ENCODE measurements at places on chromosomes 7 and 10.
A peak's percentile ranks its signal among the peaks of the same experiment; 100 is the strongest.

DNA sequence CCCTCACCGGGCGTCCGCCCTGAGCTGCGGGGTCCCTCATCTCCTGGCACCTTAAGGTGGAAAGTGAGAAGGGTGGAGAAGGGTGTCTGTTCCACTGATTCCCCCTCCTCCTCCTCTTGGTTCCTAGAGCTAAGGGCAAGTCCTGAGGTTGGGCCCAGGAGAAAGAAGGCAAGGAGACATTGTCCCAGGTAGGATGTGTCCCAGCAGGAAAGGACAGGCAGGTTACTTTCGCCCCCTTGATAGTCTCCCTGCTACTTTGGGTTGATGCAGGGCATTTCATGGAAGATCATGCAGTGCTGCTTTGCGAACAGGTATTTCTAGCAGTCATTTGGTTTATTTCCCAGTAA is 582 bp downstream of the STEAP2 start:
- H3K27ac ChIP-seq, result peak overlapping the region; percentile 98
- peak overlapping the region; percentile 88 for H3K4me3 ChIP-seq

DNA sequence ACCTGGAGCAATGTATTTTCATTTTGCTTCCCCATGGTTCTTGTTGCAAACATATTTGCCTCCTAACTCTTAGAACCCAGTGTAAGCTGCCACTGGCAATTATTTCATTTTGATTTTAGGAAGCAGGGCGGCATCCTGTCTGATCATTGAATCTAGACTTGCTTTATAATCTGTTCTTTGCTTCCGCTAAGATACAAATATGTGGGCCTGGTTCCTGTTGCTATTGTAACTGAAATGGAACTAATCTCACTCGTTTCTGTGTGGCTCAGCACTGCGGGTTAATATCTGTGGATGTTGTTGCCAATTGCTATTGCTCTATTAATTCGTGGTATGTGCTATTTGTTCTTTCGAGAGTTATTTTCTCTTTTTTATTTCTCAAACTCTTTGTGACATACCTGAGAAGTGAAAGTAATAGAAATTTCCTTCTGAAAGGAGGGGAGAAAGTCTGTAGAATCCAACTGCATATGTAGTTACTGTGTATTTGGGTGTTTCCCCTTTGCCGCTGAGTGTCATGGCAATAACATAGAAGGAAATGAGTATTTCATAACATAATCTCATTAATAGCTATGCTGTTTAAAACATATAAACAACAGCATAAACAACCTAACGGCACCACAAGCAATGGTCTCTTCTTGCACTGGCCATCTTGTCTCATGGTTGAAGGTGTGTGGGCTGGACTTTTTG is 62.4 kb downstream of the FZD1 start:
- peaks cover 57% of the 10 kb centered on the region for H3K4me1 ChIP-seq
- no peaks in the 10 kb centered on the region for H3K36me3 ChIP-seq
- no peaks in the 10 kb centered on the region for H3K27me3 ChIP-seq
- H3K27ac ChIP-seq, result peak overlapping the region; percentile 93

- DNase-seq, result no peak
- H3K36me3 ChIP-seq, result no peaks in the 10 kb centered on the region
- H3K27ac ChIP-seq, result no peak overlapping the region
- H3K4me3 ChIP-seq, result no peak overlapping the region
Measured at GRCh38 chr7:134742688-134743350, 36.6 kb upstream of the CALD1 start.

GRCh38 chr10:112552593-112553110 is 105.6 kb downstream of the VTI1A start:
- DNase-seq, result no peak
- no peaks in the 10 kb centered on the region for H3K36me3 ChIP-seq
- no peak overlapping the region for H3K4me3 ChIP-seq
- H3K27me3 ChIP-seq, result no peaks in the 10 kb centered on the region
- no peak overlapping the region for H3K27ac ChIP-seq

DNA sequence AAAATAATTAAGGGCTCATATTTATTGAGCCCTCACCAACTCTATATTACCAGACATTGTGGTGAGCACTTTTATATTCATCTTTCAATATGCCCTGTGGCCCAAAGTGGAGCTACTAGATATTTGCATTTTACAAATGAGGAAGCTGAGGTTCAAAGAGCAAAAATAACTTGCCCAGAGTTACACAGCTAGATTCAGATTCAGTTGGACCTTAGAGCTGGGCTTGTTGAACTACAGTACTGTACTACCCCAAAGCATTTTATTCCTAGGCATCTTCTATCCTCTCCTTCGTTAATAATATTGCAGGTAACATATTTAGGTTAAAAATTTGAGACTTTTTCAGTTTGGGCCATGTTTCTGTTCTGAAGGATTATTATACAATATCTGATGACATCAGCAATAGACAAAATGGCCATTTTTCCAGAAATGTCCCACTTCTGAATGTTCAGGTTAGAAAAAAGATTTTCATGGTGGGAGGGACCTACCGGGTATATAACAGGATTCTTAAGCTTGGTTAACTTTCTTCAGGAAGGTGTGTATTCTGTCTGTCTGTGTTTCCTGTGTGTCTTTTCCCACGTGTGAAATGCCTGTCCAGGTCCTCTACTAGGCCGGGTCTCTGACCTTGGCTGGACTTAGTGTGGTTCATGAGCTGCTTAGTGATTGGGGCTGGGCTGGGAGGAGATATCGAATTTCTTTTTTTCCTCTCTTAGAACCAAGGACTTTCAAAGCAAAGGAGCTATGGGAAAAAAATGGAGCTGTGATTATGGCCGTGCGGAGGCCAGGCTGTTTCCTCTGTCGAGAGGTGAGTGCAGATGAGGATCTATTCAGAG is 13.6 kb downstream of the PRXL2A start:
- H3K36me3 ChIP-seq, result peaks cover 49% of the 10 kb centered on the region
- H3K27me3 ChIP-seq, result no peaks in the 10 kb centered on the region

GRCh38 chr10:28631896-28632583 is 45.3 kb upstream of the BAMBI start:
- no peaks in the 10 kb centered on the region for H3K36me3 ChIP-seq
- DNase-seq, result no peak
